Activated CD4-positive, alpha-beta memory T cell treated with anti-CD3 and anti-CD28 coated beads for 36 hours (primary cell): ENCODE measurements at places on chromosomes 3 and 15. TPM values are rescaled to one million over a fixed set of nuclear protein-coding genes. Genes with fewer than 3 reads are reported as not detected.
A peak's percentile ranks its signal among the peaks of the same experiment; 100 is the strongest.

DNA sequence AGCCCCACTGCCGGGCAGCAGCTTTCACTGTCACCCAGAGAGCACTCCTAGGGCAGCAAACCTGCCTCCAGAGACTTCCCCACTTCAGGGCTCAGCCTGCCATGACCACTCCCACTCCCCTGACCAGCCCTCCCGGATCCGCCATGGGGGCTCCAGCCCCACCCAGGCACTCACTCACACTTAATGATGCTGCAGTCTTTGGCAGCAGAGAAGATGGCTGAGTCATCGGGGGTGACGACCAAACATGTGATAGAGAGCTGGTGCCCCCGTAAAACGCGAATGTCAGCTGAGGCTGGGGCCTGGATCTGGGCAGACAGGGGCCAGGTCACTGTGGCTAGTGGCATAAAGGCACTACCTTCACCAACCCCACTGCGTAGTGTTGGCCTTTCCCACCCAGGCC is 4.7 kb downstream of the RRP9 start:
- peaks cover 31% of the 10 kb centered on the region for H3K36me3 ChIP-seq
- no peak overlapping the region for H3K4me3 ChIP-seq
- peaks cover 22% of the 10 kb centered on the region for H3K4me1 ChIP-seq

DNA sequence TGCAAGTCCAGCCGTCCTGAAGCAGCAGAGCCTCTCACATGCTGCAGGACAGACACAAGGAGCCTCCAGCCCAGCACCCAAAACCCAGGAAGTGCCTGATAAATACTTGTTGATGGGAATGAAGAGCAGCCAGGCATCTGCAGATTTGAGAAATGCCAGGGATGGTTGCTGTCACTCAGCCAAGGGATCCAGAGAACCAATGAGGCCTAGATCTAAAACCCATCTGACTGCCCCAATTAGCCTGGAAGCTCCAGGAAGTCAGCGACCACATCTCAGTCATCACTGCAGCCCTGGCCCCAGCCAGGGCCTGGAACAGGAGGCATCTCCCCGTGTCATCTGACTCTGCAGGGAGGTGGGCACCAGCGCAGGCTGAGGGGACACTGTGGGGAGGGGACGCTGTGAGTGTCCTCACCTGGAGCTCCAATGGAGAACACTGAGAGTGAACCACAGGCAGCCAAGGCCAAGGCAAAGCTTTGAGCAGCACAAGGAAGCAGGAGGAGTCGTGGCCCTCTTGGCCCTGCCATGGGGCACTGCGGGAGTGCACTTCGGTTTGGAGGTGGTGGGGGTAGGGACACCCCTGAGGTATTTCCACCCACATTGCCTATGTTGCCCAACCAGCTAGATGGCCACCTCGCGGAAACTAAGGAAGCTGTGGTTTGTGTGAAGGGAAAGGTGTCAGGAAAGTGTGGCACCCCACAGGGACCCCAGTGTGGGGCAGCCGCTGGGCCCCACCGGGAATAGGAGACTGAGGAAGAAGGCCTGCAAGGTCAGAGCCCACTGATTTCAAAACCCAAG is 229.5 kb downstream of the VPS13C start:
- no peak overlapping the region for H3K27ac ChIP-seq
- H3K4me3 ChIP-seq = no peak overlapping the region
- no peak for DNase-seq
- H3K4me1 ChIP-seq = peaks cover 2% of the 10 kb centered on the region

DNA sequence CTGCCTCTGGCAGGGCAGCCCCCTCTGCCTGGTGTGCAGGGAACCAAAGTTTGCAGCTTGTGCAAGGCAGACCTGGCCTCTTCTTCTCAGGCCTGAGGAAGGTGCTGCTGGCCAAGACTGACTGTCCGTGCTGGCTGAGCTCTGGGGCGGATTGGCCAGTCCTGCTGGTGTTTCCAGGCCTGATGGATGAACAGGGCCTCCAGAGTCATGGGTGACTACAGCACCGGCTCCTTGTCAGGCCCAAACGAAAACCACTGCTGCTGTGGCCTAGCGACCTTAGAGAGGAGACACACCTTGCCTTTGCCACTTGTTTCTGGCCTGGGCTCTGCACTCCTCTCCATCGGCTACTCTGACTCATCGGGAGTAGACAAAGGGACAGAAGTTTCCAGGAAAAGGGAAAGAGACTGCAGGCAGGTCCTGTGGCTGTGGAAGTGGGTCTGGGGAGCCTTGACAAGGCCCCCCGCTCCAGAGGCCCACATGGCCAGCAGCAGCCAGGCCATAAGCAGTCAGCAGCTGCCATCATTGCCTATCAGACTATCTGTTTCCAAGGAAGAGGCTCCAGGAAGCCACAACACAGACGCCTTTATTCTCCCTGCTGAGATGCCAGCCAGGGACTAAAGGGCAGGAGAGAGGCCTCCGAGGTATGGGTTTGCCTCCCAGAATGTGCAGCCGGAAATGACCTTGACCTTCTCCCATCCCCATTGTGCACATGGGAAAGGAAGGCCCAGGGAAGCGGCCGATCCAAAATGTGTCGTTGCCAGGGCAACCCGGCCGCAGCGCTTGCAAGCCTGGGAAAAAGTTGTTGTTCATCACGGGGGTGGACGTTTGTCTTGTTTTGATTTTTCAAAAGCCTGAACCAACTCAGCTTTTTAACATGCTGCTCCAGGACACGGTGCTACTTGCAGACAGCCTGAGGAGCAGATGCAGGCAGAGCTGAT is 160.5 kb downstream of the CHSY1 start:
- no peaks in the 10 kb centered on the region for H3K36me3 ChIP-seq
- peaks cover 6% of the 10 kb centered on the region for H3K27me3 ChIP-seq
- no peaks in the 10 kb centered on the region for H3K4me1 ChIP-seq
- no peak for DNase-seq
- no peak overlapping the region for H3K4me3 ChIP-seq

GRCh38 chr3:24069045-24069444 is 124.0 kb downstream of the NR1D2 start:
- DNase-seq = no peak
- H3K36me3 ChIP-seq = no peaks in the 10 kb centered on the region
- no peak overlapping the region for H3K27ac ChIP-seq
- H3K27me3 ChIP-seq = no peaks in the 10 kb centered on the region
- no peaks in the 10 kb centered on the region for H3K4me1 ChIP-seq

- H3K4me1 ChIP-seq = no peaks in the 10 kb centered on the region
- no peak overlapping the region for H3K27ac ChIP-seq
- H3K36me3 ChIP-seq = no peaks in the 10 kb centered on the region
- no peak for DNase-seq
Observed at GRCh38 chr15:31024330-31024729, 32.9 kb upstream of the MTMR10 start.

GRCh38 chr3:191240486-191240885 is 41.4 kb downstream of the OSTN start:
- H3K4me3 ChIP-seq = no peak overlapping the region
- no peaks in the 10 kb centered on the region for H3K36me3 ChIP-seq
- peaks cover under 1% of the 10 kb centered on the region for H3K4me1 ChIP-seq
- DNase-seq = no peak

DNA sequence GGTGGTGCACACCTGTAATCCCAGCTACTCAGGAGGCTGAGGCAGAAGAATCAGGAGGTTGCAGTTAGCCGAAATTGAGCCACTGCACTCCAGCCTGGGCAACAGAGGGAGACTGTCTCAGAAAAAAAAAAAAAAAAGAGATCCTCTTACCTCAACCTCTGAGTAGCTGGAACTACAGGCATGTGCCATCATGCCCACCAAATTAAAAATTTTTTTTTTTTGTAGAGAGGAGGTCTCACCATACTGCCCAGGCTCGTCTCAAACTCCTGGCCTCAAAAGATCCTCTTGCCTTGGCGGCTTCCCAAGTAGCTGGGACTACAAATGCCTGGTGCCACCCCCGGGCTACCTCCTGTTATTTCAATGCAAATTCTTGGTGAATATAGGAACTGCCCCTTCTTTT is 1.5 kb downstream of the UMPS start:
- H3K36me3 ChIP-seq = peaks cover 20% of the 10 kb centered on the region
- peaks cover 35% of the 10 kb centered on the region for H3K4me1 ChIP-seq
- H3K27me3 ChIP-seq = peaks cover 7% of the 10 kb centered on the region
- DNase-seq = no peak
- H3K4me3 ChIP-seq = peak overlapping the region; percentile 46
- no peak overlapping the region for H3K27ac ChIP-seq

RETNLB gene
- total RNA-seq = not detected

GRCh38 chr15:63763476-63764123 is 70.1 kb downstream of the HERC1 start:
- H3K4me1 ChIP-seq = peaks cover 50% of the 10 kb centered on the region
- H3K4me3 ChIP-seq = no peak overlapping the region
- H3K27me3 ChIP-seq = no peaks in the 10 kb centered on the region
- no peak overlapping the region for H3K27ac ChIP-seq
- no peaks in the 10 kb centered on the region for H3K36me3 ChIP-seq

GPR15 gene
- total RNA-seq = 3.0 TPM

DNA sequence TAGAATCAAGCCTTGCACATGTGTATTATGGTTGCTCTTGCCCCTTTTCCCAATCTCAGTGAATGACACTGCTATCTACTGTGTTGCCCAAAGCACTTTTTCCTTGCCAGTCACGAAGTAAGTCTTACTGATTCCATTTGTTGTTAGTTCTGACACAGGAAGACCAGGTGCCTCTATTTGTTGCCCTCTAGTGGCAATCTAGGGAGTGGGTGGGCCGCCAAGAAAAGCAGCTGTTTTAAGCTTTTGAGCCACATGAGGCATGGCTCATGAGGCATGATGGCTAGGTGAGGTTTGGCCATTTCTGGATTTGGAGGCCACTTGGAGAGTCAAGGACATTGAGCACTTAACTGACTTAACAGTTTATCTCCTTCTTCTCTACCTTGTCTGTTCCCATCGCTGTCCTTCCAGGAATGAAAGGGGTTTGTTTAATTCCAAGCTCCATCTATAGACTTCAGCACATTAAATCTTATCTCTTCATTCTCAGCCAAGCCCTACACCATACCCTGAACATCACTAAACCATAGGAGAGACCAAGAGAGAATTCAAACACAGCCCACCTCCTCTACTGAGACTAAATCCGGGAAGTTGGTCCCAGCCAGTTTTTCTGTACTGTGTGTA is 103.1 kb downstream of the HCN4 start:
- peak; percentile 72 for DNase-seq
- peaks cover 4% of the 10 kb centered on the region for H3K4me1 ChIP-seq
- H3K4me3 ChIP-seq = no peak overlapping the region

FOXL2 gene
- total RNA-seq = not detected

GRCh38 chr3:111952086-111952485 is 26.7 kb upstream of the ABHD10 start:
- H3K36me3 ChIP-seq = no peaks in the 10 kb centered on the region
- H3K27ac ChIP-seq = no peak overlapping the region
- H3K27me3 ChIP-seq = no peaks in the 10 kb centered on the region
- no peak for DNase-seq

DNA sequence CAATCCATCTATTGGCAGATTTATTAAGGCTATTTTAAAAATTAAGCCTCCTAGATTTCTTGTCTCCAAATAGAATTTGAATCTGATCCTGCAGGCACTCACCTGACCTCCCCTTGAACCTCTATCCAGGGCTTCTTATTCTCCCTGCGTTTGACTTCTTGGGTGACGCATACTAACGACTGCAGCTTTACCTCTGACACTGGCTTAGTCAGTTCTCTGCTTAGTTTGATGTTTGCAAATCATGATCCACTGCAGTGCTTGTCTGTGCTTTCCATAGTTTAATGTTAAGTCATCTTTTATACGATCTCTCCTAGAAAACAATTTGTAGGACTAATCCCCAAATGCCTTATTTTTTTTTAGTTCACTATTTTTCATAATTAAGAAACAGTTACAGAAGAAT is 233.1 kb downstream of the ROBO1 start:
- H3K4me3 ChIP-seq = no peak overlapping the region

DNA sequence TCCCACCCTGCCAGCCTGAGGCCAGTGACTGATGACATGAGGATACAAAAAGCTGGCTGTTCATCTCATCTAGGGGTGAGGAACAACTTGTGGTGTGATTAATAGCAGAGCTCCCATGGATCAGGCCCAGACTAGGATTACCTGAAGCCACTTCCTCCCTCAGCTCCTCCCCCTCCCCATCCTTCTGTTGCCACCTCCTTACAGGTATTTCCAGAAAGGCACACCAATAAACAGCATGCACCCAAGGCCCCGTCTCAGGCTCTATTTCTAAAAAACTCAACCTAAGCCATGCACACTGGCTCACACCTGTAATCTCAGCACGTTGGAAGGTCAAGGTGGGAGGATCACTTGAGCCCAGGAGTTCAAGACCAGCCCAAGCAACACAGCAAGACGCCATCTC is 54.1 kb downstream of the SRGAP3 start:
- no peaks in the 10 kb centered on the region for H3K4me1 ChIP-seq
- H3K27ac ChIP-seq = no peak overlapping the region
- no peaks in the 10 kb centered on the region for H3K36me3 ChIP-seq
- no peak for DNase-seq

GRCh38 chr3:99396651-99397275 is 241.6 kb upstream of the COL8A1 start:
- no peaks in the 10 kb centered on the region for H3K36me3 ChIP-seq
- H3K4me1 ChIP-seq = no peaks in the 10 kb centered on the region
- no peak for DNase-seq
- H3K27me3 ChIP-seq = no peaks in the 10 kb centered on the region
- no peak overlapping the region for H3K27ac ChIP-seq
- H3K4me3 ChIP-seq = no peak overlapping the region

WDR76 gene
- 93.2 TPM for total RNA-seq

DNA sequence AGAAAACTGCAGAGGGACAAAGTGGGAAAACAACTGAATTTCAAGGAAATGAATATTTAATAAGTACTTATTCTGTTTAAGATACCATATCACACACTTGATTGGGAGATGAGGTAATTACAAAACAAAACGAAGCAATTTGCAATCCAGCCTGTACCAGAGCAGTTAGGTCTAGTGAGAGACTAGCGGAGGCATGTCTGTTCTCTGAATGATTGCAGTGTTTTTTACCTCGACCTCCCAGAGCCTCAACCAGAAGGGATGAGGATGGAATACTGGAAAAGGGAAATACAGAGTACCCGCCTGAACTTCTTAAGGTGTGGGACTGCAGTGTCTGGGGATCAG is 59.5 kb downstream of the PIK3CB start:
- DNase-seq = no peak
- no peak overlapping the region for H3K27ac ChIP-seq
- no peaks in the 10 kb centered on the region for H3K27me3 ChIP-seq
- H3K4me3 ChIP-seq = no peak overlapping the region

FBXW12 gene
- total RNA-seq = not detected

SLC35G2 gene
- 2.9 TPM for total RNA-seq
